Renal cortex interstitium (tissue), 15 donors: ENCODE measurements at places on chromosomes 4 and X. TPM values are rescaled to one million over a fixed set of nuclear protein-coding genes. Genes with fewer than 3 reads are reported as not detected.

RASGEF1B gene
- polyA plus RNA-seq: 13.0 TPM

STK32B gene
- polyA plus RNA-seq: 7.6 TPM

CD99 gene
- polyA plus RNA-seq: 196 TPM

COX7B gene
- 353 TPM for polyA plus RNA-seq

DSPP gene
- polyA plus RNA-seq: 0.03 TPM

SYTL4 gene
- 18.6 TPM for polyA plus RNA-seq

PDZD11 gene
- polyA plus RNA-seq: 58.3 TPM

UGT2B11 gene
- polyA plus RNA-seq: 1.4 TPM

CCDC158 gene
- polyA plus RNA-seq: 0.49 TPM

FGG gene
- 0.93 TPM for polyA plus RNA-seq

GLRA3 gene
- 0.03 TPM for polyA plus RNA-seq

- no peak for DNase-seq
Observed at GRCh38 chr4:182593864-182594263, 323.3 kb downstream of the DCTD start.

DNA sequence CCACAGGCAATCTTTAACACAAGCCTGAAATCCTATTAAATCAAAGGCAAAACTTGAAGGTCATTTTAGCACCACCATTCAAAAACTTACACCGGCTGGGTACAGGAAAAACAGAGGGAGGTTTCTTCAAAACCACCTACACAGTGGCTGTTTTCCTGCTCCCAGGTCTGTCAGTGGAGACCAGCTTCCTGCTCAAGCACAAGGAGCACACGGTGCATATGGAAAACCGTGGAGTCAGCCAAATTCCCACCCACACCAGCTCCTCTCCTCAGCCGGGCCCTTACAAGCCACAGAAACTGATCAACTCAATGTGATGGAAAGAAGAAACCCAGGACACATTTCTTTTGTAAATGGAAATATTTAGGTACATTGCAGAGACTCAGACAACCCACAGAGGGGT lies 14.3 kb upstream of the FAM241A start:
- DNase-seq: no peak

GRCh38 chrX:130085551-130086446 lies 24.5 kb downstream of the ELF4 start:
- DNase-seq: no peak

DNA sequence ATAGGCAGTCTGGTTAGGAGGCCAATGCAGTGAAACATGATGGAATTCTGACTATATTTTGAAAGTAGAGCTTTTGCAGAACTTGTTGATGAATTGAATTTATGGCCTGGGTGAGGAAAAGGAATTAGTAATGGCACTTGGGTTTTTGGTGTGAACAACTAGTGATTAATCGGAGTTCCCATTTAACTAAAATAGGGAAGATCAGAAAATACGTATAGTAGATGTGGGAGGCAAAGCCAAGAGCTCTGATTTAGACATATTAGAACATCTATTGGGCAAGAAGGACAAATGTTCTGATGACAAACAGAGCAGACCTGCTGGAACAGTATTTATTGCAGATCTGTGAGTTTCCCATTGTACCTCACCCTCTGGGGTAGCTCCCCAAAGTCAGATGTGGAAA lies 12.3 kb upstream of the NDP start:
- DNase-seq: no peak

GRCh38 chr4:77496457-77496856 lies 109.2 kb upstream of the CXCL13 start:
- no peak for DNase-seq

- no peak for DNase-seq
Observed at GRCh38 chrX:113947548-113947947, 636.3 kb upstream of the HTR2C start.

- no peak for DNase-seq
Observed at GRCh38 chrX:116246261-116246660, 75.7 kb downstream of the AGTR2 start.

- no peak for DNase-seq
Observed at GRCh38 chrX:49042581-49043219, 457 bp downstream of the TFE3 start.

DNA sequence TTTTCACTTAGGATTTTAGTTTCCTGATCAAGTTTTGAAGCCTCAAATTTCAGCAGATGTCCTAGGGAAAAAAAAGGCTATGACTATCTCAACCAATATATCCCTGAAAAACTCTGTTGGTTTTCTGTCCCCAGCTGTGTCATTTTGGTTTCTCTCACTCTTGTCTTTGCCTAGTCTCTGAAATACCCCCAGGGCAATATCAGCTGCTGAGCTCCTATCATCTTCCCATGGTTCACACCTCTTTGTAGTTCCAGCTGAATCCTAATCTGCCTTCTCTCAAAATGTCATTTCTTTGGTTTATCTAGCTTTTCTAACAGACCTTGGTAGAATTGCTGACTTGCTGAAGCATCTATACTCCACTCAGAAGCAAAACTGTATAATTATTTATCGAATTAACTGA lies 2370.5 kb downstream of the ARAP2 start:
- no peak for DNase-seq

- no peak for DNase-seq
Observed at GRCh38 chrX:347351-348117, 28.9 kb upstream of the GTPBP6 start.

DNA sequence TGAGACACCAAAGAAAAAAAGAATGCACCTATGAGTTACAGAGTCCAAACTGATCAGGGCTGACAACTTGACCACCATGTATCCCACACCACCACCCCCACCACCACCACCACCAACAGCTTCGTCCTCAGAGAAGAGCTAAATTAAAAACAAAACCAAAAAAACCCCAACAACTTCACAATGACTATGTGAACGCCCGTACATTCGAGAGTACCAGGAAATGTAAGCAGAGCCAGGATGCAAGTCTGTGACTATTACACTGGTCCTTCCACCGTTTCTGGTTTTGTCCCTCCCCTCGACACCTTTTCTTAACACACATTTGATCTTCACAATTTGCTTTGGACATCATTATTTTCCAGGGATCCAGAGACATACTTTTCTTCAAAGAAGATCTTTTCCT lies 51.0 kb downstream of the WFS1 start:
- no peak for DNase-seq

- no peak for DNase-seq
Observed at GRCh38 chr4:102832667-102833066, 5.3 kb upstream of the UBE2D3 start.

DNA sequence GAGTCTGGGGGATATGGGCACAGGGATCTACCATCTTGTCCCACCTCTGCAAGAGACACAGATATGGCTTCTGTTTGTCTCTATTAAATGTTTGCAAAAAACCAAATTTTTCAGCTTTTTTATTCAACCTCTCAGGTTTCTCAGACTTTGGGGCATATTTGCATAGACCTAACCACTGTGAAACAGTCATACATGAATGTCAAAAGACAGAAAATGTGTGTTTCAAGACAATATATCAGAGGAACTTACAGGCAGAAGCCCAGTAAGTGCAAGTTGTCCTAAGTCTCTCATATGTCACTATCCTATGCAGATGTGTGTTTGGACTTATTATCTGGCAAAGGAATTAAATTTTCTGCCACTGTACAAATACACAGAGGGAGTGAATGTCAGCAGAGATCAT lies 951.2 kb downstream of the PCDH18 start:
- no peak for DNase-seq
